ENCODE measurements at places on chromosomes 16 and 17.

DNA sequence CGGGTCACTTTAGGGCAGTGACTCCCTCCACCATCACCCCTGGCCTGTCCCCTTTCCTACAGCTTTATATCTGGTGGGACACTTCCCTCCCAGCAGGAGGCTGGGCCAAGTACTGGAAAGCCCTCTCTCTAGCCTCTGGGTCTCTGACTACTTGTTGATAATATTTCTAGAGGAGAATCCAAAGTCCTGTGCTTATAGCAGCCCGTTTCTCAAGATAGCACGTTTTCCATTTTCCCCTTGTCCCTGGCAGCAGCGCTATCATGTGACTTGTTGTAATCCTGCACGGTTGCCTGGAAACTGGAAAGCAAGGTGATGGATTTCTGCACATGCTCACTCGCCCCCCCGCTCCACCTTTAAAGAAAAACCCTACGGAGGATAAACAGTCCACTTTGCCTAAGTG lies 3.3 kb upstream of the AXIN2 start:
- no peak for DNase-seq

DNA sequence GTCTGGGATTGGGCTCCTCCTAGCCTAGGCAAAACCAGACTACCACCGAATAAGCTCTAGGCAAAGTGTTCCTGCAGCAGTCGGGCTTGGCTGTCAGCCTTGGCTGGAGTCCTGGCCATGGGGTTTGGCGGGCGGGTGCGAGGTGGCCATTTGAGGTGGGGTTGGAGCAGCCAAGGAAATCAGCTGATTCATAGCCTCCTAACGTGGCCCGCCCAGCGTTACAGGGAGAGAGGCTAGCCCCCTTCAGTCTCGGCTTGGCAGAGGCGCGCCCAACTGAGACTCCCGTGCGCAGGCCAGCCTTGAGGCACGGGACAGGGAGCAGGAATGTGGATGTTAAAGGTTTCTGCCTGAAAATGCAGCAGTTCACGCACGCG lies 1.9 kb downstream of the PMP22 start:
- peak; percentile 69 for DNase-seq

DNA sequence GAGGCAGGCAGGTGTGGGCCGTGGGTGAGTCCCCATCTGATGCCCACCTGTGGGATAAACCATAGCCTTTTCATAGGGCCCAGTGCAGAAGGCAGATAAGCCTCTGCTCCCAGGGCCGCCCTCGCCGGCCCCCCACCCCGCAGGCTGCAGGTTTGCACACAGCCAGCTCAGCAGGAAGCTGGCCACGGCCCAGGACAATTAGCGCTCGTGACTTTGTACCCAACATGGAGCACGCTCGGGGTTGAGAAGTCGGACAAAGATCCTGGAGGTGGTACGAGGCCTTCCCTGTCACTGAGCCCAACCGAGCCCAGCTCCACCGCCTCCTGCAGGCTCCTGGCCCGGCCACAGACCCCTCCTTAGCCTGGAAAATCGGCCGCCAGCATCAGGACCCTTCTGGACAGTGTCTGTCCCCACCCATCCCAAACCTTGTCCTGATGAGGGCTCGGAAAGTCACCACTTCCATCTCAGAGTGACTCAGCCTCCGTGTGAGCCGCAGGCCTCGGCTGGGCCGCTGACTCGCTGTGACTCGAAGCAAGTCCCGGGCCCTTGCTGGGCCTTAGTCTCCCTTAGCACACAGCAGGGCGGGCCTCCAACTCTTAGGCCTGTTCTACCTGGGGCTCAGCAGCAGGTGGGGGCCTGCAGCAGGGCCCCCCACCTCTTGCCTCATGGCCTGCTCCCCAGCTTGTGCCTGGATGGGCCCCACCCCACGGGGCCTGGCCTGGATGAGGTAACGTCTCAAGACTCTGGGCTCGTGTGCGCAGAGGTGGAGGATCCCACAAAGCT lies 22.7 kb downstream of the FAM83G start:
- DNase-seq, result peak; percentile 64

GRCh38 chr17:66994361-66994760 lies 29.9 kb downstream of the CACNG4 start:
- no peak for DNase-seq

DNA sequence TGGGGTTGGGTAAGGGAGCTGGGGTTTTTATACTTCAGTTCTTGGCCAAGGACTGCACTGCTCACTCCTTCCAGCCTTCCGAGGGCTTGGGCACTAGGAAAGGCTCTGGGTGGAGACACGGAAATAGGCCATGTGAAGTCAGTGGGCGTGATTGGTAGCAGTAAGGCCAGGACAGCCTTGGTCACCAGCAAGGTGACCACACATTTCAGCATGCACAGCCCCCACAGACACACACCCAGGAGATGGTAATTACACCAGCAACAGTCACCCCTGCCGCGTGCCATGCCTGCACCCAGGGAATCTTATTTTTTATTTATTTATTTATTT lies 252.5 kb downstream of the SEC14L1 start:
- DNase-seq, result no peak

DNA sequence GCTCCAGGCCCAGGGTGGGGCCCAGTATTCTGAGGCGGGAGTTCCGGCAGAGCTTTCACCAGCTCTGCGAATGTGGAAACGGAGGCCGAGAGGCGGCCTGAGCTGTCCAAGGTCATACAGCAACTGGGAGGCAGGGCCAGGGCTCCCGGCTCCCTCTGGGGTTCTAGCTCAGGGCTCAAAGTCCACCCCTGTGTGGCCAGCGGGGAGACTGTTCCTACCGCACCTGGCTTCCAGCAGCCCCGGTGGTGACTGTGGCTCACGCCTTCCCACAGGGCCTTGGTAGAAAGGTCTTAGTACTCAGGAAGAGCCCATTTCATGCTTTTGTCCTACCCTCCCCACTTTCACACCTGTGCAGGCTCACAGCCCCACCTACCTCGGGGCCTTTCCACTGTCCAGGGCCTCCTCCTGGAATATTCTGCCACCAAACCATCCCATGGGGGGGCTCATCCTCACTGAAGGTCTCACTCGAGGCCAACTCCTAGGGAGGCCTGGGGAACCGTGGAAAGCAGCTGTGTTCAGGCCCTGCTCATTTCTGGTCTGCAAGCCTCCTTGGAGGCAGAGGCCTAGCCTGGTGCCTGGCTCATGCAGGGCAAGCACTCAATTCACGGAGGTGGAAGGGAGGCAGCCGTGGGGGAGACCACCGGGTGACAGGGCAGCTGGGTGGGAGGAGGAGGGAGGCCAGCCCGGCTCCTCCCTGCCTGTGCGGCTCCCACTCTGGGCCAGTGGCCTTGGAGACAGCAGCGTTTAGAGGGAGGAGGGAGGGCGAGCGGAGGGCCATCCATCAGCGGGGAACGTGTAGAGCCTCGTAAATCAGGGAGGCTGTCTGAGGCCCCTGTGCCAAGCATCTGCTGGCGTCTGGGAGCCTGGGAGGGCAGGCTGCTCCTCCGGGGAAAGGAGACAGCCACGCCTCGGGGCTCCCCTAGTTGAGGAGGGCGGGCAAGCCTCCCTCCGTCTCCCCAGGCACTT lies 12.7 kb upstream of the DOC2B start:
- DNase-seq, result no peak

Data from T1000 (cell line).